ENCODE measurements at places on chromosomes 11 and 22. TPM values are rescaled to one million over a fixed set of nuclear protein-coding genes. Genes with fewer than 3 reads are reported as not detected.

GRCh38 chr11:33290319-33290718 is 33.1 kb downstream of the HIPK3 start:
- no peak for DNase-seq

MGAT3 gene
- polyA plus RNA-seq = 12.3 TPM

LDHAL6A gene
- polyA plus RNA-seq = not detected

DNA sequence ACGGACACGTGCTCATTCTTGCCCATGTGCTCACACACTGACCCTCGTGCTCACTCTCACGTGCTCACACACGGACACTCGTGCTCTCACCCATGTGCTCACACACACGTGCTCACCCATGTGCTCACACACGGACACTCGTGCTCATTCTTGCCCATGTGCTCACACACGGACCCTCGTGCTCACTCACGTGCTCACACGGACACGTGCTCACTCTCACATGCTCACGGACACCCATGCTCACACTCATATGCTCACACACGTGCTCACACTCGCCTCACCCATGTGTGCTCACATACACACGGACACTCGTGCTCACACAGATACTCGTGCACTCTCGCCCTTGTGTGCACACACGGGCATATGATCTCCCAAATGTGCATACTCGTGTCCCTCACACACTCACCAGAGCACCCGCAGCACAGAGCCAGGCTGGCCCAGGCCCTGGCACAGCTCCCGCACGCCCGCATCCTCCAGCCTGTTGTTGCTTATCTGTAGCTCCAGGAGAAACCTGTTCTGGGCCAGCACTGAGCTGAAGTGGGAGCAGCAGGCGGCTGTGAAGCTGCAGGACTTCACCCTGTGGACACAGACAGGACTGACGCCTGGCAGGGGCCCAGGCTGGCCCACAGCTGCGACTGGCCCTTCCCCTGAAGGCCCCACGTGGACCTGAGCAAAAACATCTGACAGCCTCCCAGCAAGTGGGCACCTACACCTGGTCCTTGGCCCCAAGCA is 9.3 kb downstream of the RNH1 start:
- DNase-seq = no peak

FLRT1 gene
- 2.9 TPM for polyA plus RNA-seq

HTR3A gene
- not detected for polyA plus RNA-seq

DNA sequence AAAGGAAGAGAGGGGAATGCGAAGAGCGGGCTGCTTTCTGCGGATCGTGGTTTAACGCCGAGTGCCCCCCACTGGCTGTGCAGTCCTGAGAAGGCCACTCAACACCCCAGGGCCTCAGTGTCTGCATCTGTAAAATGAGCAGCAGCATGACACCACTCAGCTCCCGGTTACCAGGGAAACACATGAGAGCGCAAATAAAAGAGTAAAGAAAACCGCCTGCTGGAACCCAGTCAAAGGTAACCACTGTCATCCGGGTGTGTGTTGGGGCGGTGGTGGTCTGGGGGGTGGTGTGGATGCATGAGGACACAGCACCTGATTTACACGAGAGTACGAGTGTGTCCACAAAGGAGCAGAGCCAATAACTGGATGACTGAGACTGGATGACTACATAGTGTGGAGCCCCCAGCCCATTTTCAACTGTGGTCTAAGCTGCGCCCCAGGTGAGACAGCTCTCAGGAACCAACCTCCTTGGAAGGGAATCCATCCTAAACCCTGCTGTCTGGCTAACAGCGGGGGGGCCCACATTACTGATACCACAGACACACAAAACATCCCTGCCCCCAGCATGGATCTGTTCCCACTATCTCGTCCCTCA is 5.7 kb downstream of the CELSR1 start:
- no peak for DNase-seq

C11orf52 gene
- 7.6 TPM for polyA plus RNA-seq

- DNase-seq = peak; percentile 30
Measured at GRCh38 chr22:38871360-38872171, 450 bp downstream of the CBX6 start.

GRCh38 chr11:74636630-74637184 is 44.3 kb downstream of the POLD3 start:
- DNase-seq = no peak

GRCh38 chr11:71391796-71392195 is 56.4 kb downstream of the DHCR7 start:
- DNase-seq = no peak

DNA sequence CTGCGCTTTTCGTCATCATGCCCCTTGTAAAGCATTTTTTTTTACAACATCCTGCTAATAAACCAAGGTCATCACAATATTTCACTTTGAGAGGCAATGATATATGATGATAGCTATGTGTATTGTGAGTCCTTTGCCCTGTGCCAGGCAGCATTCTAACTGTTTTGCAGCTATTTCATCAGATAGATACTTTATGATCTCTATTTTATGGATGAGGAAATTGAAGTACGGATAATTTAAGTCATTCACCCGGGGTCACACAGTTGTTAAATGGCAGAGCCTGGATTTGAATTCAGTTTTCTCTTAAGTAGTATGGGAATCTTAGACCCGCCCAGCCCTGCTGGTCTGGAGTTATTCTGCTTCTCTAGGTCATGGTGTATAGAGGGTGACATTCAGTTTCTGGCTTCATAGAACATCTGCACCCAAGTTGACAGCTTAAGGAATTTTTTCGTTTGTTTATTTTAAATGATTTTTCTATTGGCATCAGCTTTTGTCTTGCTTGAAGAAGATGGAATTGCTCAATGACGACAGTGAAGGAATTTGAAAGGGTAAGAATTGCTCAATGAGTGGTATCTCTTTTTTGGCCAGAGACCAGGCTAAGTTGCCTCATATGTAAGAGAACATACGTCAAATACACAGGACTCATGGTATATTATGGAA is 926 bp downstream of the PRR5L start:
- DNase-seq = no peak

GLB1L2 gene
- 2.6 TPM for polyA plus RNA-seq

GRCh38 chr11:45983471-45983845 is 61.0 kb downstream of the LARGE2 start:
- DNase-seq = no peak

- no peak for DNase-seq
Measured at GRCh38 chr11:117039270-117039669, 59.0 kb downstream of the SIK3 start.

DNA sequence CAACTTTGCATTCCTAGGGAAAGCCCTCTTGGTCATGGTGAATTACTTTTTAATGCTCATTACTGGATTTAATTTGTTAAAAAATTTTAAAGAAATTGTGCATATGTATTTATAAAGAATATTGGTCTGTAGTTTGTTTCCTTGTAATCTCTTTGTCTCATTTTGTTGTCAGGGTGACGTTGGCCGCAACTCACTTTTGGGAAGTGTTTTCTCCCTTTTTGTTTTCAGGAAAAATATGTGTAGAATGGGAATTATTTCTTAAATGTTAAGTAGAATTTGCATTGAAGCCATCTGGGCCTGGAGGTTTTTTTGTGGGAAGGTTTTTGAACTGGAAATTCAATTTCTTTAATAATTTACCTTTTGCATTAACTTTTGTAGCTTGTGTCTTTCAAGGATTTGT is 149.1 kb downstream of the UVRAG start:
- DNase-seq = no peak

CYP2D6 gene
- polyA plus RNA-seq = 2.3 TPM

IL10RA gene
- not detected for polyA plus RNA-seq

- DNase-seq = no peak
Measured at GRCh38 chr22:48705917-48706605, 1121.6 kb downstream of the BRD1 start.

- peak; percentile 41 for DNase-seq
Measured at GRCh38 chr11:77503006-77503405, 29.1 kb upstream of the PAK1 start.

GRCh38 chr11:102260241-102260640 is 57.0 kb upstream of the BIRC3 start:
- no peak for DNase-seq

- no peak for DNase-seq
Measured at GRCh38 chr11:134950692-134951304, 538.8 kb upstream of the B3GAT1 start.

- no peak for DNase-seq
Measured at GRCh38 chr11:77183431-77183984, 55.5 kb downstream of the MYO7A start.

GRCh38 chr11:76501526-76502202 is 56.8 kb downstream of the EMSY start:
- no peak for DNase-seq

MUC5AC gene
- polyA plus RNA-seq = not detected

- DNase-seq = no peak
Measured at GRCh38 chr11:60282286-60282685, 1.8 kb downstream of the MS4A4A start.

DNA sequence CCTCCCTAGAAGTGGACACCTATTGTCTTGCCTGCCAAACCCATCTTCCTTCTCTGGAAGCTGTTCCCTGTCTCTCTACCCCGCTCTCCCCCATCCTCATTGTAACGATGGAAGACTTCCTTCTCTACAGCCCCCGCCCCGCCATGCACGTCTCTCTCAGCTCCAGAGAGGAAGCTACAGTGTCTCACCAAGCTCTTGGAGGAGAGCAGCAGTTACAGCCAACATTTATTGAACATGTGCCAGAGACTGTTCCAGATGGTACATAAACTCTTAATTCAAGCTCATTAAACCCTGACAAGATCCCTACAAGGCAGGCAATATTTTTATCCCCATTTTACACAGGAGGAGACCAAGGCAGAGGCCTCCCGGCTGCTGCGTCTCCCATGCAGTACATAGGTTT is 15.1 kb downstream of the MCHR1 start:
- DNase-seq = no peak

- DNase-seq = no peak
Measured at GRCh38 chr22:45585437-45585755, 82.7 kb downstream of the FBLN1 start.

GRCh38 chr22:42962295-42963230 is 52.4 kb downstream of the PACSIN2 start:
- DNase-seq = no peak

- DNase-seq = no peak
Measured at GRCh38 chr22:44099696-44100095, 75.6 kb downstream of the PARVB start.

SLC43A1 gene
- polyA plus RNA-seq = 11.2 TPM

DNA sequence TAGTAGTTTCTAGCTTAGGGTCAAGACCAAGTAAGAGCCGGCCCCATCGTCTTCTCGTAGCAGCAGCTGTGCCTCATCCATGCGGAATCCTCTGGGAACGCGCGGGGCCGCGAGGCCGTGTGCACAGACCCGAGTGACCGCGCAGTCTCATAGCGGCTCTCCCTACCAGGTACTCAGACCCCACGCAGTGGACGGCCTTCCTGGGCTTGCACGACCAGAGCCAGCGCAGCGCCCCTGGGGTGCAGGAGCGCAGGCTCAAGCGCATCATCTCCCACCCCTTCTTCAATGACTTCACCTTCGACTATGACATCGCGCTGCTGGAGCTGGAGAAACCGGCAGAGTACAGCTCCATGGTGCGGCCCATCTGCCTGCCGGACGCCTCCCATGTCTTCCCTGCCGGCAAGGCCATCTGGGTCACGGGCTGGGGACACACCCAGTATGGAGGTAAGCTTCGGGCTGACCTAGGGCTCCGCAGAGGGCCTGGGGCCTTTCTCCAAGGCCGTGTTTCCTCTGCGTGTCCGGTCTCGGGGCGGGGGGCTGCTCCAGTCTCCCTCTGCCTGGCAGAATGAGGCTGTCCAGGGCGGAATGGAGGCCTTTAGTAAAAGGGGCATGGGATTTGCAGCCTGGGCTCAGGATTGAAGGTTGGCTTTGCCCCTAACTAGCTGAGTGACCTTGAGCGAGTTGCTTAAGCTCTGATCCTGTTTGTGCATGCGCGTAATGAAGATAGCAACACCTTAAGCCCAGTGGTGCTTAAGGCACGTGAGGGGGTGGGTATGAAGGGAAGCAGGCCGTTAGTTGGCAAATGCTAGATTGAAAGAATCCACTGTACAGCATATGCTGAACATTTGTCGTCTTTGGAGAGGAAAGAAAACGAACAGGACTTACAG is 48.9 kb downstream of the ST14 start:
- no peak for DNase-seq

DNA sequence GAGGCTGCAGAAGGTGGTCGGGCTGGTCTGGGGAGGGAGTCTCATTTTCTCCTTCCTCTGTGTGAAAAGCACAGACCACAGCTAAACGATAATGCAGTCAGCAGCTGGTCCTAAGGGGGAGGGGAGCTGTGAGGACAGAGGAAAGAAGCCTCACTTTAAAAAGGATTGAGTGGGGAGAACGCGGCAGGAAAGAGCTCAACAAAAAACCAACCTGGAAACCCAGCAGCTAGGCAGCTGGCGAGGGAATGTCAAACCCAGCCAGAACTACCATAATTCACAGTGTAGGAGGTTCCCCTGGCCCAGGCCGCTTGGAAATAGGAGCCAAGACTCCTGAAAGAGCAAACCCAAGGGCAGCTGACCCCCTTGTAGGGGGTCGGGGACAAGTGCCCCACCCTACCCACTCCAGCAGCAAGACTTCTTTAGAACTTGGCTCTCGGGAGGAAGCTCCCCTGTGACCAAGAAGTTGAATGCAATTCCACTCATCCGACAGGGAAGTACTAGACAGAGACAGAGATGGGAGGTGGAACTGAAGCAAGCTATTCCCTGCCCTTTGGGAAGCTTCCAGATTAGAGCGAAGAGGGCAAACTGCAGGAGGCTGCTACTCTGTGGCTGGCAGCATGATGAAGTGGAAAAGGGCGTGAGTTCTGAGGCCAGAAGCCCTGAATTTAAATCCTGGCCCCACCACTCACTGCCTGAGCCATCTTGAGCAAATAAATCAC is 16.5 kb upstream of the DGKZ start:
- peak; percentile 47 for DNase-seq

TNNT3 gene
- 0.92 TPM for polyA plus RNA-seq

DNA sequence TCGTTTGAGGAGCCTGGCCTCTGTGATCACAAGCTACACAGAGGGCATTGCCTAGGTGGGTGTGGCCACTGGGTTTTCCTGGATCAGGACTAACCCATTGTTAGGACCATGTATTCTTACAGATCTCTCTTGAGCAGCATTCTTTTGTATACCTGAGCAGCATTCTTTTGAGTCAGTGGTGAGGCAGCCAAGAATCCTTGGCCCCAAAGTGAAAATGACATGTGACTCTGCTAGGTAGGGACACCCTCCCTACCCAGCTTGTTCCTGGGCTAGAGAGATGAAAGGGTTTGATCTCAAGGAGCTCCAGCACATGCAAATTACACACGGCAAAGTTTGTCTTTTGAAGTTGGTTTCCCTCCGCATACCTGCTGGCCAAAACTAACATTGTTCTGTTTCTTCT is 55.0 kb upstream of the HORMAD2 start:
- DNase-seq = no peak

- peak; percentile 27 for DNase-seq
Measured at GRCh38 chr11:6655790-6656583, at the start of gene DCHS1. TSS of gene DCHS1 (minus strand) at chr11:6655809. CDS start at chr11:6641613, 14,196 bp downstream.

DNA sequence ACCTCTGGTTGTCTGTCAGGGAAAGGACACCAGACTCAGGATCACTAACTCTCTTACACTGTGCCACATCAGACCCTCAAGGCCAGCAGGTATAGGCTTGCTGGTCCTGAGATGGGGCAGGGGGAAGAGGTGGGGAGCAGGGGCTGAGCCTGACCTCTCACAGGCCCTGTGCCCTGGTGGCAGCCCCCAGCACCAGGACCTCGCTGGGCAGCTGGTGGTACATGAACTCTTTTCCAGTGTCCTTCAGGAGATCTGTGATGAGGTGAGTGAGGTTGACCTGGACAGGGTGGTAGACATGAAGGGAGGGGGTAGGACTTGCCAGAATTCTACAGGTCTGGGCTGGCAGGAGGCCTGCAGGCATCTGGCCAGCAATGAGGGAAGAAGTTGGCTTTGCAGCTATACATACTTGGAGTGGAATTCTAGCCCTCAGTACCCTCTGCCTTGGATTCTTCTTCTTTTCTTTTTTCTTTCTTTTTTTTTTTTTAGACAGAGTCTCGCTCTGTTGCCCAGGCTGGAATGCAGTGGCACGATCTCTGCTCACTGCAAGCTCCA is 1.4 kb downstream of the NUDT22 start:
- DNase-seq = no peak

GRCh38 chr11:78907636-78908035 is 333.0 kb upstream of the NARS2 start:
- DNase-seq = no peak

All from cardiac muscle cell (in vitro differentiated cells and primary cell).